Stimulated activated CD8-positive, alpha-beta memory T cell treated with anti-CD3 and anti-CD28 coated beads, Interleukin-7, amount 100 ng/mL, for 48 hours (primary cell): ENCODE measurements at places on chromosomes 5 and 9.

- DNase-seq: no peak
These were observed 8.9 kb upstream of the AKNA start for GRCh38 chr9:114396558-114397218.

DNA sequence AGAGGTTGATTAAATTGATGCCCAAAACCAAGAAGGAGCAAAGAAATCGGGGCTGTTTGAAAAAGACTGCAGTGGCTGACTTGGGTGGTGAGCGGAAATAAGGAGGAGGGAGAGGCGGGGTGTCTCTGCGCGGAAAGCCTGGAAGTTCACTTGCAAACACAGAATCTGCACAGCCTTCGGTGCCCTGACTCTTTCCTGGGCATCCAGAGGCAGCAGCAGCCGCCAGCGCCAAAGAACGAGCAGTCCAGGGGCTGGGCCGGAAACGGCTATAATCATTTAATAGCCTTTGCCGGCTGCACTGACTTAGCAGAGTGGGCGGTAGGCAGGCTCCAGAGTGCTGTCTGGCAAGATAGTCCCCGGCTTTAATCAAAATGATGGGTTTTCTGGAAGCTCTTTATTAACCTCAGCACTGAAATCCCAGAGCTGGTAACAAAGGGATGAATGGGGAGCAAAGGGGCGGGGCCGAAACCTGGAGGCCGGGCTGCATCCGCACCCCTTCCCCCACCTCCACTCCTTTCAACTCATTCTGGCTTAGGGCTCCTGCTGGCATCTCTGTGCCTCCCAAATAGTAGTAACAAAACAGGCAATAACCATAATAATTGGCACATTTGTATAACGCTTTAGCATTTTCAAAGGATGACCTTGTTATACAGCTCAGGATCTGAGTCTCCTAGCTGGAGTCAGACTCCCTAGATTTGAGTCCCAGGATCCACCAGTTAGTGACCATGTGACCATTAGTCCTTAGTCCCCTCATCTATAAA is 35.7 kb downstream of the PCDHAC2 start:
- DNase-seq: no peak

DNA sequence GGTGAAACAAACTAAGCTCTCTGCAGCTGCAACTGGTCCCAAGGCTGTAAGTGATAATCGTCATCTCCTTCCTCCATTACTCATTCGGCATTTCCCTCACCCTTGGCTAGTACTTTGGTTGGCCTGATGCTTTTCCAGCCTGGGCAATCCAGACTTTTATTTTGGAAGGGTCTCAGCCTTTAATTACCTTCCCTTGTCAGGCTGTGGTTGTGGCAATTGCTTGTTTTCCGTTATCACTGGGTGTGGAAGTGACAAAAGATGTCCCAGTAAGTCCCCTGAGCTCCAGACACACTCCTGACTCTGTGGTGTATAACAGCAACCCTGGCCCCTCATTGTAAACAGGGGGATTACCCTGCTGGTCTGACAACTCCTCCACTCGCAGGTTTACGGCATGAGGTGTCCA is 6.3 kb upstream of the FAF2 start:
- no peak for DNase-seq

GRCh38 chr5:37121465-37121864 is 127.7 kb downstream of the CPLANE1 start:
- DNase-seq: no peak

- DNase-seq: no peak
These were observed 22.1 kb upstream of the PLCXD3 start for GRCh38 chr5:41532485-41532884.

DNA sequence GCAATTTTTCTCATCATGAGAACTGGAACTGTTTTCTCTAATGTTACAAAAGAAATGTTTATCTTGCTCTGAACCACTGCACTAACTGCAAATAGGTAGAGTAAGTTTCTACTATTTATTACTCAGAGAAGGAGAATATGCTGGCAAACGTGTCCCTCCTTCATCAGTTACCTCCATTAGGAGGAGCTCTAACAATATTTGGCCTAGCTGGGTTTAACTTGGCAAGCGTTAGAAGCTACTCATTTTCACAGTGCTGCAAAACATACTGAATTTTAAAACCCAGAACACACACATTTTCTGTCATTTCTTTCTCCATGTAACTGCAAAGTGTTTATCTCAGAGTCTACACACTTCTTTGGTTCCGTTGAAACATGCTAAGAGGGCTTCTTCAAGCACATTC is 101.0 kb upstream of the GABRG2 start:
- DNase-seq: no peak

DNA sequence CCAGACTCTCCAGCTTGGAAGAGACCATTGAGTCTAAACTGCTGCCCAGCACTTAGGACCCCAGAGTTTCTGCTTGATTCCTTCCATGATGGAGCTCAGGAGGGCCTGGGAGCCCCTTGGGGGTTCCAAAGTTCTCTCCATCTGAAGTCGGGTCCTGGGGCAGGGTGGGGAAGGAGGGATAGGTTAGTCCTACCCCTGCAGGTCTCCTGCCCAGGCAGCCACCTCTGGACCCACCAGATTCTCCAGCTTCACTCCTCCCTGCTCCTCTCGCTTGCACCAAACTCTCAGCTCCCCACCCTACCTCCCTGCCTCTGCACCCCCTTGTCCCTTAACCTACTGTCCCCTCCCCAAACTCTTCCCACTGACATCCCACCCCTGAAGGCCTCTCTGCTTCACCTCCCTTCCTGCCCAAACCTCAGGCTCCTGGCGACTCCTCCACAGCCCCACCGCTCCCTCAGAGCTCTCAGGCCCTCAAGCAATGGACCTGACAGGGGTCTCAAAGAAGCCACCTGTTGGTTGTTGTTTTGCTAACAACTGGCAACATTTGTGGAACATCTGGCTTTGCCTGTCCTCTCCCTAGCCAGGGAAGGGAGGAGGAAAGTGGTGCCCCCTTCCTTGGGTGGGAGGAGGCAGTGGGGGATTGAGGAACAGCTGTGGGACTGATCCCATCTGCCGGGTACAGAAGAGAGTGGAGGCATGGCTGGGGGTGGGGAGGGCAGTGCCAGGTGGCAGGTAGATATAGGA is 137.5 kb downstream of the RGS3 start:
- no peak for DNase-seq

DNA sequence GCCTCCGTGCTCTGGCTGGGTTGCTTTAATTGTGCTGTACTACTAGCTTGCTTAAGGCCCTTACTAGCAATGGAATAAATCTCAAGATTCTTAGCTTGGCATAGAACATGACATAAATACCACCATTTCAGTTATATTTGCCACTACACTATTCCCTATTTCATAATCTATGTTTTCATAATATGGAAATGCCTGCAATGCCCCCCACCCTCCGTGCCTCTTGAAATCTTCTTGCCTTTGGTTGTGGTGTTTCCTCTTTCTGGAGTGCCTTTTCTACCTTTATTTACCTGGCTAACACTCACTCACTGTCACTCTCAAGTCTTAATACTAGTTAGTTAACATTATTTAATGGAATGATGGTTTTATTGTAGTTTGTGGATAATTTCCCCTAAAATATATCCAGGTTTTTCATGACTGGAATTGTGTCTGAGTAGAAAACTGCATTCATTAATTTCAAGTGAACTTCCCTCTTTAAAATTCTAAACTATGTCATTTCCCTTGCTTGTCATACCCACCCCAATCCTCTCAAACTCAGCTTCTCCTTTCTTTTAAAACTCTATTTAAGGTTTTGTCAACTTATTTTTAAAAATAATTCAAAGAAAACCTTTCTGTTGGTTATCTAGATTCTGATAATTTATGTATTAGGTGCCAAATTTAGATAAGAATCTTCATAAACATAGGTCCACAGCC is 521.7 kb upstream of the DAB2 start:
- DNase-seq: no peak

DNA sequence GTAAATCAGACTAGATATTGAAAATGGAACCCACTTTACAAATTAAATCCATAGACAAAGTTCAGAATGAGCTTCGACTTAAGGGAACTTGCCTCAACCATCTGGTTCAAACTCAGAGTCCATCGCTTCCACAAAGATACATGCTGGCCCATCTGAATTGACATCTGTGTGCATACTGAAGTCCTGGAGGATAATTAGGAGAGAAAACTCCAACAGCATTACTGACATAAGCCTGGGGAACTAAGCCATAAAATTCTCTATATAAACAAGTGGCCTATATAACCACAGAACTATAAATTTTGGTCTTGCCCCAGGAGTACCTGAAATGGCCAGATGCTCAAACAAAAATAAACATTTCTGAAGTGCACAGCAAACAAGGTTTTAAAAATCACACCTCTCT is 94.4 kb downstream of the IZUMO3 start:
- no peak for DNase-seq

DNA sequence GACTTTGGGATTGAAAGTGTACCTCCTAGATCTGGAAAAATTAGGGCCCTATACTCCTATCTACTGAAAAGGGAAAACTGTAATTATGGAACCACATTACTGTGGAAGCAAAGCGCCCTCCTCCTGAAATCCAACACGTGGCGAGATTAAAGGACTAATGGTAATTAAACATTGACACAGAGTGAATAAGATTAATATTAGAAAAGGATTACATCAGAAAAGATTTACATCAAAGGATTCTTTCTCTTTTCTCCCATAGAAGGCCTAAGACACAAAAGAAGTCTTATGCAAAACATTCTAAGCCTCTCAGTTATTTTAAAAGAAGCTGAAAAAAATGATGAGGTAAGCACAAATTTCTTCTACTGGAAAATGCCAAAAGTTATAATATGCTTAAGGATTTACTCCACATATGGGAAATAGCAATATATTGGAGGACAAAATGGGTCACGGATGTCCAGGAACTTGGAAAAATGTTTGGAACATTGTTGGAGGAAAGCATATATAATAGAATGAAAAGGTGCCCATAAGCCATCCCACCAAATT is 227.8 kb downstream of the TRPM3 start:
- no peak for DNase-seq

DNA sequence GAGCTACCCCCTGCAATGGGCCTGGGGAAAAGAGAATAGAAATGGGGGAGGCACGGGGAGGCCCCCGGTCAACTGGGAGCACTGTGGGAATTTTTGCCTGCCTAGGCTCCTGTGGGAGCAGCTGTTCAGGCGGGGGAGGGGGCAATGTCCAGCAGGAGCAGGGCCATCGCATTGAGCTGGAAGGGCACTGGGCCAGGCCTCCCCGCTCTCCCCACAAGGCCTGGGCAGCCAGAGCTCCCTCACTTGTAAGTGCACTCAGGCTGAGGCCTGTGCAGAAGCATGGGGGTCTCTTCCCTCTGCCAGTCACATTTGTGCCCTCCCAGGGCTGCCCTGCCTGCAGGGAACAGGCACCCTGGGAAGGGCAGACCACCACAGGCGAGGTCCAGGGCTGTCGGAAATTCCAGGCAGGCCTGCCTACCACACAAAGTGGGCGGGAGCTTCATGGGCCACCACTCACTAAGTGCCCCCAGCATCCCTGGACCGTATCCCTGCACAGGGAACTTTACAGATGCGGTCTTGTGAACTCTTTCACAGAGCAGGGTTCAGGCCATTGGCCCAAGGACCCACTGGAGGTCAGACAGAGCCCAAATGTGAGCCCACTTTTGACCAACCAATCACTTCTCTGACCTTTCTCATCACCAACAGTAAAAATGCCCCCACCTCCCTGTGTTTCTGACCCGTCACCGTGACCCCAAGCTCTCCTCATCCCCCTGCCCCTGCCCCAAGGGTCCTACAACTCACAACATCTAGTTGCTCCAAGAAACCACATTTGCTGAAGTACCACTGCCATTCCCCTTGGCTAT is 1.0 kb upstream of the CFAP157 start:
- no peak for DNase-seq

DNA sequence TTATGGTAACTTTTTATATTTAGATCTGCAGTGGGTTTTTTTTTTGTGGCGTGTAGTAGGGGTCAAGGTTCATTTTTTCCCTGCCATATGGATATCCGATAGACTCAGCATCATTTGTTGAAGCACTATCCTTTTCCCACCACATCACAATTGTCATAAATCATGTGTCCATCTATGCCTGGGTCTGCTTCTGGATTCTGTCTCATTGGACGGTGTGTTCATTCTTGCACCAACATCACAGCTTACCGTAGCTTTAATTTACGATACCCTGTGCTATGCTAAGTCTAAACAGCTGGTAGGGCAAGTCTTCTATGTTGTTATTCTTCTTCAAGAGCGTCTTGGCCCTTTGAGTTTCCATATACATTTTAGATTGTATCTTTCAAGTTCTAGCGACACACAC is 175.0 kb downstream of the RGS3 start:
- no peak for DNase-seq

DNA sequence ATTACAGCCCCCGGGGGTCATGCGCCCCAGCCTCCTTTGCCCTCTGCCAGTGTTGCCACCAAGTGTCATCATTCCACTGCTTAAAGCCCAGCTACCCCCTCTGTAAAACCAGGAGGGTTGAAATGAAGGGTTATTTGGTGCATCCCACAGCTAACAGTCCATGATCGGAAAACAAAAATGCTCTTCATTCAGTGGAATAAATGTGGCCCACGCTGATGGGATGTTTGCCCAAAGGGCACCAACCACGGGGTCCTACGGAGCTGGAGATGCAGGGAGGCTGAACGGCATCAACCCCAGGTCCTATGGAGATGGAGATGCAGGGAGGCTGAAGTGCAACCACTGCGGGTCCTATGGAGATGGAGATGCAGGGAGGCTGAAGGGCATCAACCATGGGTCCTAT is 218.5 kb upstream of the IRX1 start:
- DNase-seq: no peak

DNA sequence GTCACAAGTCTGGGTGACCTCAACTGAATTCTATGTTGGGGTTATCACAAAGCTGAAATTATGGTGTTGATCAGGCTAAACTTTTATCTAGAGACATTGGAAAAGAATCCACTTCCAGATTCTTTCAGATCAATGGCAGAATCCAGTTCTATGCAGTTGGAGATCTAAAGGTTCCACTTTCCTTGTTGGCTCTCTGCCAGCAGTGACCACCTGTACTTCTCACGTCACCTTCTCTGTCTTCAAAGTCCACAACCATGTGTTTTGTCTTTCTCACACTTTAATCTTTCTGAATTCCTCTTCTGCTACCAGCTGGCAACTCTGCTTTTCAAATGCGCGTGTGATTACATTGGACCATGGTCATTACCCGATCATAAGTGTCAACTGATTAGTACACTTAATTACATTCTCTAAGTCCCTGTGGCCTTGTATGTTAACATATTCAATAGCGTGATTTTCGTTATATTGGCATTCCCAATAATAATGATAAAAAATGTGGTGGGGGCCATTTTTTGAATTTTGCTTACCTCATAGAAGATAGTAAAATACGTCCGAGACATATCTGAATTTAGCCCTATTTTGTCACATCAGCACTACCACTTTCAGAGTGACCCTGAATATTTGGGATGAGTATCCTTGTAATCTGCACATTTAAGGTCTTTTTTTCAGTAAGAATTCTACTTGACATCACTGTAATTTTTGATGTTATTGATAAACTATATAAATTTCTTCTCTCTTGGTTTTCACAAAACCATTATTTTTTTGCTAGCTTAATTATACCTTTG is 73.7 kb upstream of the PRDM9 start:
- no peak for DNase-seq

DNA sequence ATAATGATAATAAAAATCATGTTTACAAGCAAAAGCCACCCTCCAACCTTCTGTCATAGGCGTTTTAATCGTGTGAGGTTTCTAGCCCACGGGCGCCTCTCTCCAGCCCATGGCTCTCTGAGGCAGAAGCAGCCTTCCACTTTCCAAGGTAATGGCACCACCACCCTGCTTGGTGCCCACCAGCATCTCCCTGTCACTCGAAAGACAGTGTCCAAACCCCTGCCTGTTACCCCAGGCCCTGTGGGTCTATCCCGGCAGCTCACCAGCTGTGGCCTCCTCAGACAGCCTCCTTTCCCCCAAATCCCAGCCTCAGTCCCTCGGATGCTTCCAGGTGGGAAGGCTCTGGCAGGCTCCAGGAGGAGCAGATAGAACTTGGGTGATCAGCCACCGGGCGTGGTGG is 123.8 kb upstream of the LPCAT1 start:
- no peak for DNase-seq

GRCh38 chr5:68915079-68915478 is 178.7 kb upstream of the SLC30A5 start:
- no peak for DNase-seq
